ENCODE measurements at places on chromosomes 16 and 17. TPM values are rescaled to one million over a fixed set of nuclear protein-coding genes. Genes with fewer than 3 reads are reported as not detected.
A peak's percentile ranks its signal among the peaks of the same experiment; 100 is the strongest.

GRCh38 chr16:64947651-64948050 lies 174.2 kb downstream of the CDH11 start:
- DNase-seq, result peak; percentile 19
- no peak overlapping the region for H3K27ac ChIP-seq
- H3K36me3 ChIP-seq, result no peaks in the 10 kb centered on the region
- no peak overlapping the region for H3K4me3 ChIP-seq
- no peaks in the 10 kb centered on the region for H3K4me1 ChIP-seq

DNA sequence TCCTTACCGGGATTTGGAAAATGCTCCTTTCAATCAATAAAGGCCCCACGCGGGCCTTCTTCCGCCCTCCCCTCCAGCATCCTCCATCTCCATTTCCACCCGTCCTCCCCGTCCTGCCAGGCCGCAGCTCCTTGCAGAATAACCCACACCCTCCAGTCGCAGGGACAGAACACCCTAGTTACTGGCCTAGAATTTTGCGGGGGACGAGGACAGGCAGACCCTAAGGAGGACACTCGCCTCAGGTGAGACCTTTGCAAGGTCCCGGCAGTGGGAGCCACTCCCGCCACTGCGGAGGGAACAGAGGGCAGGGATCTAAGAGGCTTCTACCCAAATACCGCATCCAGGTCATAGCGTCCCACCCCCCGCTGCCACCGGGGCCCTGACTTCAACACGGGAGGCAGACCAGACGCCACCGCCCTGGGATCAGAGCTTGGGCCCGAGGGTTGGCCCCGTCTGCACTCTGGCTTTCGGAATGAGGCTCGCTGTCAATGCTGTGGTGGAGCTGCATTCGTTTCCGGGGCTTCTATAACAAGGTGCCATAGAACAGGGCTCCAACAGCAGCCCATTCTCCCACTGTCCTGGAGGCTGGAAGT lies 26.8 kb downstream of the SLC25A10 start:
- no peak overlapping the region for H3K27ac ChIP-seq
- no peaks in the 10 kb centered on the region for H3K27me3 ChIP-seq
- H3K36me3 ChIP-seq, result no peaks in the 10 kb centered on the region
- peaks cover 14% of the 10 kb centered on the region for H3K4me1 ChIP-seq
- peak; percentile 74 for DNase-seq
- H3K4me3 ChIP-seq, result no peak overlapping the region

GRCh38 chr16:66406534-66407221 lies 20.4 kb upstream of the BEAN1 start:
- H3K27ac ChIP-seq, result peak overlapping the region; percentile 71
- H3K4me1 ChIP-seq, result peaks cover 25% of the 10 kb centered on the region
- H3K36me3 ChIP-seq, result peaks cover 3% of the 10 kb centered on the region
- peak; percentile 87 for DNase-seq
- no peaks in the 10 kb centered on the region for H3K27me3 ChIP-seq

DNA sequence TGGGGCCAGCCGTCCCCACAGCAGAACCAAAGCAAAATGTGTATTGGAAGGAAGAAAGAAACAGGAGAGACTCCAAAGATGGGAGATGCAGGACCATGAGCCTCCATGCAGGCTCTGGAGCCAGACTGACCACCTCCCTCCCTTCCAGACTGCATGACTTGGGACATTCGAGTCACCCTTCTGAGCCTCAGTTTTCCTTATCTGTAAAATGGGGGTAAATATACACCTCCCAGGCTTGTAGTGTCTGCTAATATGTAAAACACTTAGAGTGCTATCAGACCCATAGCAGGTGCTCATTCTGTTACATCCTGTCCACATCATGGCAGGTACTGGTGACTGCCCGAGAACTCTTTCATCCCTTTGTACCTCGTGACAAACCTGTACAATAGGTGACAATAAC lies 370.8 kb downstream of the SNX29 start:
- no peak for DNase-seq
- no peaks in the 10 kb centered on the region for H3K36me3 ChIP-seq
- no peak overlapping the region for H3K4me3 ChIP-seq

FOXC2 gene
- total RNA-seq, result 1.9 TPM

HSD17B2 gene
- total RNA-seq, result 2.0 TPM
